NCI-H1417 (cell line): ENCODE measurements at places on chromosomes 2 and 18.

DNA sequence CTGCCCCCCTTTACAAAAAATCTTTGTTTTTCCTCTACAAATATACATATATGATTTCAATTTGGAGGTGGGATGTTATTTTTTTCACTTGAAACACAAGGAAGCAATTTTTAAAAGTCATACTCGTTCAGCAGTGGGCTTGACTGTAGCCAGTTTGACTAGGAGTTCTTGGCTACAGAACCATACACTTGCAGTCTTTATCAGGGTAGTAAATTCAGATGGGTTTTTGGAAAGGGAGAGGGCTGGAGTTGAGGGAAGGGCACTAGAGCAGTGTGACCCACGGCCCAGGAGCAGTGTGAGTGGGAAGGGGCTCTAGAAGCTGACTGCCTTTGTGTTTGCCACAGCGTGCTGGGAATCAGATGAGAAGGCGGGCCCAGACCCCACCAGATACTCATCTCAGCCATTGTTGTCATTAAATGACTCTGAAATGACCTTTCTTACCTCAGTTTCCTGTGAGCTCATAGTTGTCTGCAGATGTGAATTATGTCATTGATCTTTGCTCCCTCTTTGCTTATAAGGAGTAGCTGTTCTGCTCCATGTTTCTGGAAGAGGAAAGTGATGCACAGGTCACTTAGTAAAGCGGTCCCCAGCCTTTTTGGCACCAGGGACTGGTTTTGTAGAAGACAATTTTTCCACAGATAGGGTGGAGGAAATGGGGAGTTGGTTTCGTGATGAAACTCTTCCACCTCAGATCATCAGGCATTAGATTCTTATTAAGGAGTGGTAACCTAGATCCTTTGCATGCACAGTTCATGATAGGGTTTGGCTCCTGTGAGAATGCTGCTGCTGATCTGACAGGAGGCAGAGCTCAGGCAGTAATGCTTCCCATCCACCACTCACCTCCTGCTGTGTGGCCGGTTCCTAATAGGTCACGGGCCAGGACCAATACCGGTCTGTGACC is 116.8 kb downstream of the SPTBN1 start:
- DNase-seq = no peak

DNA sequence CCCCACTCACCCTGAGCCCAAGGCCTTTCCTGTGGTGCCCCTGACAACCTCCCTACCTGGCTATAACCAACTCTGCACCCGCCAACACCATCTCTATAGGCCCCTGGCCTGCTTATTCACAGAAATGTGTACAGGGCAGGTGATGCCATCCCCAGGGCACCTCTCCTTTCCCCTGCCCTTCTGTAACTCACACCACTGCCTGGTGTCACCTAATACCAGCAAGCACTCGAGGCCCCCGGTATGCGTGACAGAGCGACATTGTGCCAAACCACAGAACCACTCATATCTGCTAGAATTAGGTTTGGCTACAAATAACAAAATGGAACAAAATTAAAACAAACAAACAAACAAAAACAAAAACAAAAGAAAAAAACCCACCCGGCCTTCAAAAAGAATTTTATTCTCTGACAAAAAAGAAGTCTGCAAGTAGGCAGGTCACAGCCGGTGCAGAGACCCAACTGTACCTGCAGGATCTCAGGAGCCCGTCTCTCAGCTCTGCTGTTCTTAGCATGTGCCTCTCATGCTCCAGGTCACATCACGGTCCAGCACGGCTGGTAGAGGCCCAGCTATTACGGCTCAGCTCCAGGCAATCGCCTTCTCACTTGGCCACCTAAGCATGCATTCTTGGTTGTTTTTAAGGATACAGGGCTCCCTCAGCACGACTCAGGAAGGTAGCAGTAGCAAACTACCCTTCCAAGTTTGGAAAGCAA is 51.4 kb downstream of the FAM178B start:
- no peak for DNase-seq

- DNase-seq = no peak
These were observed 271.8 kb upstream of the HS6ST1 start for GRCh38 chr2:128590309-128591021.

GRCh38 chr18:58850786-58851469 is 13.7 kb upstream of the ZNF532 start:
- DNase-seq = no peak

- DNase-seq = no peak
These were observed 8.5 kb downstream of the PDK1 start for GRCh38 chr2:172564376-172564775.

- DNase-seq = no peak
These were observed 89.7 kb downstream of the TMEM247 start for GRCh38 chr2:46569061-46569560.

GRCh38 chr2:109331081-109331480 is 202.1 kb downstream of the SH3RF3 start:
- no peak for DNase-seq

GRCh38 chr2:37459095-37459981 is 114.9 kb downstream of the QPCT start:
- DNase-seq = no peak

DNA sequence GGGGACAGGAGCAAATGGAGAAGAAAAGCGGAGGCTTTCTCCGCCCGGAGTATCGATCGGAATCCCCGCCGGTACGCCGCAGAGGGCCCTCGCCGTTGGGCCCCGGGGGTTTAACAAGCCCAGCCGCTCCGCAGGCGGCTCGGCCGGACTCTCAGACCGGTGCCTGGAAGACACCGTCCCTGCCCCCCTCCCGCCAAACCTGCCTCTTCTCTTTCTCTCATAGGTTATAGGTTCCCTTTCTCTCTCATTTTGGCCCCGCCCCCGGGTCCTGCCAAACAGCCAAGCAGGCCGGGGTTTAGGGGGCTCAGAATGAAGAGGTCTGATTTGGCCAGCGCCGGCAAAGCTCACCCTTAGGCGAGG is 4.4 kb downstream of the ONECUT2 start:
- DNase-seq = no peak

DNA sequence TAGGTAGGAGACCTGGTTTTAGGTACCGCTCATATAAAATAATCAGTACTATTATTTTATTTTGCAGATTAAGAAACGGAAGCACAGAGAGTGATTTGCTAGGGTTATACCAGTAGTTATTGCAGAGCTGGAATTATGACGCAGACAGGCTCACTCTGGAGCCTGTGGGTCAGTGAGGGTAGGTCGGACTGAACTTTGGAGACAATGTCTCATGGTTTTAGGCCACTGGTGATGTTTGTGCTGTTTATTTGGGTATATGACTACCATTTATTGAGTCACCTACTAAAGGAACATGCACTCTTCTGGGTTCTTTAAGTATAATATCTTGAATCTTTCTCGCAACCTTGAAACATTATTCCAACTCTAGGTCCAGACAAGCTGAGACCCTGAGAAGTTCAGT is 33.5 kb upstream of the IL1R1 start:
- no peak for DNase-seq

DNA sequence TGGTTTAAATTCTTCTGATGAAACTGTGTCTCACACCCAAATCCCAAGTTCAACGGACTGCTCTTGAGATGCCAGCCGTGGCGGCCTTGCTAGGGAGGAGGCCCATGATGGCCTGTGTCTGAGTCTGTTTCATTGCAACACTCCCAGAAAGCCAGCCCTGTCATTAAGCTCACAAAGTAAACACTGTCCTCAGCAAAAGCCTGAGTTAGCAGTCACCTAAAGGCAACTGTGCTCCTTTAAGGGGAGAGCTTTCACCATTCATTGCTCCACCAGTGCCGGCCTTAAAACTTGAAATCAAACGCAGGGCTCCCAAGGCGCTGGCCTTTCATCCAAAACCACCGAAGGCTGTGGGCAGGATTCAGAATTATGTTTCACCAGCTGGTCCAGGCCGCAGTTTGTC is 42.5 kb upstream of the PPP1CB start:
- peak; percentile 34 for DNase-seq

GRCh38 chr2:135490376-135490775 is 40.6 kb downstream of the ZRANB3 start:
- DNase-seq = no peak

DNA sequence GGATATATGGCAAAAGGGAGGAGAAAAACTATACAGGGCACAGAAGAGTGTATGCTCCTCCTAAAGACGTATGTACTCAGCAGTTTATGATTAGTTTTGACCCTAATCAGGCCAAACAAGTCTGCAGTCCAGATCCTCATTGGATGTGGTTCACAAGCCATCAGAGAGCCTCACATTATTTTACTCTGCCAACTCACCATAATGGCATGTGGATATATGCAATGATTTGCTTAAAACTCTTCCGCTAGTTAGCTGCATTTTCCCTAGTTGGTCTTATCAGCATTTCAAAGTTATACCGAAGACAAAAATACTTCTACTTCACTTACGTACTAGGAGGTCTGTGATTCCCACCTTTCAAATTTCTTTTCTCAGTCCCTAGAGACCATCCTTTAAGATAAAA is 198.4 kb downstream of the CMPK2 start:
- DNase-seq = no peak

DNA sequence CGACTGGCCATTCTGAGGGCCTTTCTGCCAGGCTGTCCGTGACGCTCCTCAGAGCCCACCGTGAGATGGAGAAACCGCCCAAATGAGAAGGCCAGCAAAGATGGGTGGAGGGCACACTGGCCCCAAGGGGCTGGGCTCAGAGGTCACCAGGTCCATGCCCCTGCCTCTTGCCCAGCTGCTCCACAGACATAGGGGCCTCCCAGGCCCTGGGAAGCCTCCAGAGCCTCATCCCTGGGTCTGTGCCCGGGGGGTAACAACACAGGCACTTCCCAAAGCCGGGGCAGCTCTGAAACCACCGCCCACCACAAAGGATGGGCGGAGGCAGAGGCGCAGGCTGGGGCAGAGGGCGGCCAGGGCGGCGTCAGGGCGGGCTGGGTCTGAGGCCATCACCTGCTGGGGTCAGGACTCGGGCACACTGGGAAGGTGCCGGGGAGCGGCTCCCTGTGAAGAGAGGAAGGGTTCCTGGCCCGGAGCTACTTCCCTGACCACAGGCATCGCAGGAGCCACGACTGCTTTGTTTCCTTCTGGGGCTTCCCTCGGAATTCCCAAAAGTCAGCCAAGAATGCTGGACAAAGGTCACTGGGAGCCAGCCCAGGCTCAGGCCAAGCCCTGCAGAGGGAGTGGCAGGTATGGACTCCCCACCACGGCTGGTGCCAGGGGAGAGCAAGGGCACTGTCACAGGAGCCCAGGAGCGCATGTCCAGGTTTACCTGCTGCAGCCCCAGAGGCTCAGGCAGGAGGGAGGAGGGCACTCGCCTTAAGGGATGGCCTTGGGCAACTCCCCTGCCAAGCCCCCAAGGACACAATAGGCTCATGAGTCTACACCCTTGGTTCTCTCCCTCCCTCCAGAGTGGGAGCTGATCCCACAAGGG is 9.4 kb downstream of the CYP26B1 start:
- no peak for DNase-seq

DNA sequence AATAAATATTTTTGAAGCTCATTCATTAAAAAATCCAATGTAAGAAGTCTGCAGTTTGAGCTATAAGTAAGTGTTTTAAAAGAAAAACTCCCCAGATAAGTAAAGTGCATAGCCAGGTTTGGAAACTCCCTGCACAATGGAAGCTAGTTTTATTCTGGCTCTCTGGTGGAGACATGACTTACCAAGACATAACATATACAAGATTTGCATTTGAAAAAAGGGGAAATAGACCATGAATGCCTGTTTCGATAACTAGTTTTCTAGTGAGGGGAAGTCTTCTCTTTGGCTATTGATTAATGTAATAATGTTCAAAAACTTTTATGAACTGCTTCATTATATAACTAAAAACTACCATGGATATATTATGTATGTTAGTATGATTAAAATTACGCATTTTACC is 435.2 kb downstream of the ARHGAP15 start:
- no peak for DNase-seq

DNA sequence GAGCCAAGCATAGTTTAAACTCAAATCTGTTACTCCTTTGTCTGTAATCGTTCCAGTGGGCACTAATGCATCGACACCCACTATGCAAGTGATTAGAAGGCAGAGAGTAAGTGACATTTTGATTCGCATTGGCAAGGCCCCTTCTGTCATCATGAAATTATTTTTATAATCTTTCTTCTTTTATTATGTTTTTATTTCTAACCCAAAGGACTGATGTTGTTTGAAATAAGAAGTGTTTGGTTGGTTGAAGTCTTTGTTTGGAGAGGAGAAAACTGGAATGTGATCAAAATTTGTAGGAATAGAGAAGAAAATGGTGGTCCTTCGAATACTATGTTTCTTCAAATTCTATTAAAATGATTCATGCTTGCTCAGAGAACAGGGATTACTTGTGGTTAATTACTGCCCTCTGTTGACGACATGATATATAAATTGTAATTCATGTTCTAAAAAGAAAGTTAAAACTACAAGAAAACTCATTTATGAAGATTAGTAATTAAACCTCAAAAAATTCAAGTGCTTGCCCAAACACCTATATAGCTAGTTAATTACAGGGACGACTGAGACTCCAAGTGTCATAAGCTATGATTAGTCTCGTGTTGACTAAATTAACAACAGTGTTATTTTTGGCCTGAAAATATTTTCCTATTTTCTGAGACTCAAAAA is 26.4 kb upstream of the TFPI start:
- DNase-seq = peak; percentile 23

DNA sequence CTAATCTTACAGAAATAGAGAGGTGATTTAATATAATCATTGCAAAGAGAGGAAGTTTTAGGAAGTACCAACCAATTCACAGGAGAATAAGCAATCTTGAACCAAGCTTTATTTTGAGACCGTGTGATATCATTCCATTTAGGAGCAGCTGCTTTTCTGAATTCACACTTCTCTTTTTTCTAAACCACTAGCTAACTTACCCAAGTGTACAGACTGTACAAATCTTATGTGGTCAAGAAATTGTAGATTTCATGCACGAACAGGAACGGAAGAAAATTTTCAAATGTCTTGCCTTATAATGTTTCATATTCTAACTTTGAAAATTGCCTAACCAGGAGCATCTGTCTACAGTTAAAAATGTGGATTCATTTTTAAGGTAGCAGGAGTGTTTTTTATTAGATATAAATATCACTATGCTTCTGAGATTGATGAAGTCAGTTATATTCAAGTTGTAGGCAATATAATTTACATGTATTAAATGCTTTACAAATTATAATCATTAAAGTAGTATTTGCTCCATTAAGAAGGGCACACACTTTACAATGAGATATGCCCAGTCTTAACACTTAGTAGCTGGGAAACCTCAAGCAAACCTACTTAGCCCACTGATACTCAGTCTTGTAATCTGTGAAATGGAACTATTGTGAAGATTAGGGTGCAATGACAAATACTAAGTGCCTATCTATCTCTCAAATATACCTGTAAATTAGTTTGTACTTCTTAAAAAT is 302.2 kb upstream of the STON1 start:
- DNase-seq = no peak

DNA sequence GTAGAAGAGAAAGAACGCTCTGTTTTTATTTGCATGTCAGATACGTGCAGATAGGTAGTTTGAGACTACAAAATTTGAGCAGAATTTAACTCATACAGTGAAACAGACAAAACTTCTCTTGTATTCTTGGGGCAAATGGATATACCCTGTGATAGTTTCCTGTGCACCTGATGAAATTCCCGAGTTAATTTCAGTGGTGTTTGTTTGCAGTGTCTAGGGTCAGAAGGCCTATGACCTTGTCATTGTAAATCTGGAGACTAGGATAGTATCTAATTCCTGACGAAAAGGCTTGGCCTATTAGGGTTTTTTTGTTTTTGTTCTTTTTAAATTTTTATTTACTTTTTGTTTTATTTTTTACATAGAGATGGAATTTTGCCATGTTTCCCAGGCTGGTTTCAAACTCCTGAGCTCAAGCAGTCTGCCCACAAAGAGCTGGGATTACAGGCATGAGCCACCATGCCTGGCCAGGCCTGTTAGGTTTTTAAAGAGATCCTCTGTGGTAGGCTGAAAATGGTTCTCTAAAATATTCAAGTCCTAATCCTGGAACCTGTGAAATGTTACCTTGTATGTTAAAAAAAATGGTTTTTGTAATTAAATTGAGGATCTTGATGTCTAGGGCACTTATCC is 17.6 kb downstream of the LCLAT1 start:
- no peak for DNase-seq

GRCh38 chr2:204544961-204545860 is at the start of gene PARD3B:
Gene PARD3B, plus strand, starts transcription at chr2:204545475. Its CDS starts 525 bp downstream, at chr2:204546000.
- DNase-seq = peak; percentile 82
